ENCODE measurements at places on chromosomes 7 and 10.

- no peak for DNase-seq
Observed at GRCh38 chr7:66238773-66239466, 33.8 kb downstream of the TPST1 start.

GRCh38 chr10:49056356-49056755 lies 59.0 kb downstream of the VSTM4 start:
- DNase-seq, result no peak

DNA sequence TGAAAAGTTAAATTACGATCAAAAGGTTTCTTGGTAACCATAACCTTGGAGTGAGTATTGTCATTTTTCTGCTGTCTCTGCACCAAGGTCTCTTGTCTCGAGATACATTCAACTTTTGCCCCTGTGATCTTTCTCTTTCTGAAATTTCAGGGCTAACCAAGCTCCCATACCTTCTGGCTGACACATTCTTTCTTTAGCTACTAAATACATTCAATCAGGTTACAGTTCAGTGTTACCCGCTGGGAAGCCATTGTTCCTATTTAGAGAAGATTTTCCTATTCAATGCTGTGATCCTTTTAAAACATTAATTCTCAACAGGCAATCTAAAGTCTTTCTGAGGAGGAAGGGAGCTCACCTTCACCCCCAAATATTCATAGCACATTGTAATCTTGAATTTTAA lies 22.9 kb upstream of the DMTF1 start:
- no peak for DNase-seq

DNA sequence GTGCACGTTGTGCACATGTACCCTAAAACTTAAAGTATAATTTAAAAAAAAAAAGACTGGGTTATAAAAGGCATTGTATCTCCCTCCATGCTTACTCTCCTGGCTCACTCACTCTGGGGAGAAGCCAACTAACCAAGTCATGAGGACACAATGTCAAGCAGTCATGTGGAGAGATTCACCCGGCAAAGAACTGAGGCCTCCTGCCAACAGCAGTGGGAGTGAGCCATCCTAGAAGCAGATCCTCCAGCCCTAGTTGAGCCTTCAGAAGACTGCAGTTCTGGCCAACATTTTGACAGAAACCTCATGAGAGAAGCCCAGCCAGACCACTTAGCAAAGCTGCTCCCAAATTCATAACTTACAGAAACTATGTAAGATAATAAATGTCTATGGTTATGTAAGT lies 521.7 kb upstream of the FZD8 start:
- no peak for DNase-seq

DNA sequence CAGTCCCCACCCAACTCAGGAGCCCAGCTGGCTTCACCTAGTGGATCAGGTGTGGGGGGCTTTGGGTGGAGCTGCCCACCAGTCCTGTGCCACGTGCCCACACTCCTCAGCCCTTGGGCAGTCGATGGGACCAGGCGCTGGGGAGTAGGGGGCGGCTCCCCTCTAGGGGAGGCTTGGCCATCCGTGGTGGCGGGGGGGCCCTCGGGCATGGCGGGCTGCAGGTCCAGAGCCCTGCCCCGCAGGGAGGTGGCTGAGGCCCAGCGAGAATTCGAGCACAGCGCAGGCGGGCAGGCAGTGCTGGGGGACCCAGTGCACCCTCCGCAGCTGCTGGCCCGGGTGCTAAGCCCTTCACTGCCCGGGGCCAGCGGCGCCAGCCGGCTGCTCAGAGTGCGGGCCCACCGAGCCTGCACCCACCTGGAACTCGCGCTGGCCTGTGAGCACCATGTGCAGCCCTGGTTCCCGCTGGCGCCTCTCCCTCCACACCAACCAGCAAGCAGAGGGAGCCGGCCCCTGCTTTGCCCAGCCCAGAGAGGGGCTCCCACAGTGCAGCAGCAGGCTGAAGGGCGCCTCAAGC lies 29.3 kb downstream of the ASNS start:
- no peak for DNase-seq

- no peak for DNase-seq
Observed at GRCh38 chr7:286266-286665, 3.7 kb upstream of the FOXL3 start.

DNA sequence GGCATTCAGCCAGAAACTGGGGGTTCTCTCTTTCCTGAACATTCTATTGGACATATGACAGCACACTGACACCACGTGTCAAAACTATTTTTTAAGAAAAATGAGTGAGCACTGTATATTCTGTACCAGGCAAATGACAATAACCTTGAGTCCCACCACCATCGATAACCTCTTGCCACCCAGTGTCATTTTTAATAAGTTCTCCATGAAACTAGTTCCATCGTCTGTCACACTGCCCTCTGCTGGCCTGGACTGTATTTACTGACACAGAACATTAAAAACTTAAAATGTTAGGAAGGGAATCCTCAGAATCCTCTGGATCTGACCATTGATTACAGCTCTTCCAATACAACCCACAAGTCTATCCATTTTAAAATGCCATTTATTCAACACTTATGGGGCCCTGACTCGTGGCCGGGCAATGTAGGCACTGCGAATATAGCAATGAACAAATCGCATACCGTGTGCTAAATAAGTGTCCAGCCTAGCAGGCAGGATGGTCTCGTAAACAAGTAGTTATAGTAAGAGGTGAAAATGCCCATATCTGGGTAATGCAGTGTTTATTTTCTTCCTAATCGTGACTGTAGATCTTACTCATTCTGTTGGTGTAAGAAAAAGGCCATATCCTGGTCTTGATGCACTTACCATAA lies 35.9 kb upstream of the CACNB2 start:
- peak; percentile 7 for DNase-seq

- DNase-seq, result no peak
Observed at GRCh38 chr10:81920213-81920829, 45.3 kb downstream of the NRG3 start.

Measured in LNCaP clone FGC (cell line).